ENCODE measurements at places on chromosomes 12 and 14.

DNA sequence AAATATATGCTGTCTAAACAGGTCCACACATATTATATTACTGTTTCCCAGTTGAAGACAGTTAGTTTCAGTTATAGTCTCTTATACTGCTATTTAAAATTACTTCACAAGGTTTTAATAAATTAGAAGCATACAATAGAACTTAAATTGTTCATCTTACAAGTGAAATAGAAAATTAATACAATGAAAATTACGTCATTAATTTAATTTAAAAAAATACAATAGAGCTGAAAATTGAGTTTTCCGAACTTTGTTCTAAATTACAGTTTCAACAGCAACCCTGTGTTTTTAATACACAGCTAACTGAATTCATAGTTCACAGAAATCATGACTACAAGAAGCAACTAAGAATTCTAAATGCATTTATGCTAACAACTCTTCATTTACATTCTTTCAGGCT lies 525.7 kb upstream of the FOXG1 start:
- DNase-seq, result no peak

- DNase-seq, result no peak
These were observed 4.8 kb downstream of the IFNG start for GRCh38 chr12:68154779-68155178.

- no peak for DNase-seq
These were observed 266.9 kb downstream of the PPFIA2 start for GRCh38 chr12:81492131-81492720.

- no peak for DNase-seq
These were observed 345.8 kb downstream of the RPS29 start for GRCh38 chr14:49240383-49240782.

DNA sequence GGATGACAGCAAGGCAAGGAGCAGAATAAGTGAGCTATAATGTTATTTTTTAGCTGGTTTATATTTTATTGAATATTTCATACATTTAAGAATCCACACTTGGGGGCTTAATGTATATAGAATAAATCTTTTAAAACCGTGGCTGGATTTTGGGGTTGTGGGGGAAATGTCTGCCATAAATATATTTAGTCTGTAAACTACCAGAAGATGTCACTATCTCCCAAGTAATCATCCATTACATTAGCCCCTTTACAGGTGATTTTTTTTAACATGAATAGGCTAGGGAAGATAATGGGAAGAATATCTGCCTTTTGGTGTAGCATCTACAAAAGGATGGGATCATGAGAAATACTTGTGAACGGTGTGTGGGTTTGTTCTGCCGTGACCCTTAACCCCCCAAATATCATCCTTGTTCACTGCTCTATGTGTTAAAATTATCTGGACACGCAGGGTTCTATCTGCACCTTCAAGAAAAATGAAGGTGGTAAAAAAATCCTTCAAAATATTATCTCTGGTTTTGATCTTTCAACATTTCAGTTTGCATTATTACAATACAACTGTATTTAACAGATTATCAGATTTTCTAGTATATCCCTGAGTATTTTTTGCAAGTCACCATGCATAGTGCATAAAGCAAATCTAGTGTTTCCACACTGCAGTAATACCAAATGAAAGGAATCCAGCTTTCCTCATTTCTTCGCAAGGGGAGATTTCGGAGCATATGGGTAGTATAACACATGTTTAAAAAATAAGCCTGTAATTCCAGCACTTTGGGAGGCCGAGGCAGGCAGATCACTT lies 8.0 kb upstream of the SLC17A8 start:
- peak; percentile 33 for DNase-seq

DNA sequence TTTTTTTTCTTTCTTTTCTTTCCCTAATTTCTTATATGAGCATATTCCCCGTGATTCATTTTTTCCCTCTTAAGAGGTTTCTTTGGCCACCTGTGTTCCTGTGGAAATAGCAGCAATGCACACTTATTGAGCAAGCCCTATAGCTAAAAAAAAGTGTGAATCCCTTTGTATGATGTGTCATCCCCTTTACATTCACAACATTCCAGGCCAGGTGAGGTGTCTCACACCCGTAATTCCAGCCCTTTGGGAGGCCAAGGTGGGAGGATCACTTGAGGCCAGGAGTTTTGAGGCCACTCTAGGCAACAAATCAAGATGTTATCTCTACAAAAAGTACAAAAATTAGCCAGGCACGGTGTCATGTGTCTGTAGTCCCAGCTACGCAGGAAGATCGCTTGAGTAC lies 700.4 kb upstream of the TBX3 start:
- no peak for DNase-seq

- no peak for DNase-seq
These were observed 29.8 kb downstream of the ADGRD1 start for GRCh38 chr12:130983328-130984017.

DNA sequence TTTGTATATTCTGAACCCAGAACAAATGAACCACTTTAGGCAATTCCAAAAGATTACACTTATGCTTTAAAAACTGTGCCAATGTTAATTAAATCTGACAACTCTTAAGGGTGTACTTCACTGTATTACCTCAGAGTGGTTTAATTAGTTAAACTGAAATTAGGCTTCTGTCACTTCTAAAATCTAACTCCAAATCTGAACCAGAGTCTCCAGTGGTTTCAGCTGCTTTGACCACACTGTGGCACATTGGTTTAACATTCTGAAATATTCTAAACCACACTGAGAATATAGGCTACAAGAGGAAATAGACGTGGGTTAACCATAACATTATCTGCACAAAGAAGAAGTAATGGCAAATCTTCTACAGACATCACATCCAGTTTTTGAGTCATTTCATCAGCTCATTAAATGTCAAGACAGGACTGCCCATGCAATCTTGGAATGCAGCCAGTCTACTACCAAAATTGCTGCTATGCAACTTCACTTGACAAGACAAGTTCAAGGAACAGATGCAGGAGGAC lies 94.8 kb downstream of the LRP6 start:
- no peak for DNase-seq

GRCh38 chr14:77830692-77831091 lies 30.8 kb downstream of the ADCK1 start:
- DNase-seq, result no peak

DNA sequence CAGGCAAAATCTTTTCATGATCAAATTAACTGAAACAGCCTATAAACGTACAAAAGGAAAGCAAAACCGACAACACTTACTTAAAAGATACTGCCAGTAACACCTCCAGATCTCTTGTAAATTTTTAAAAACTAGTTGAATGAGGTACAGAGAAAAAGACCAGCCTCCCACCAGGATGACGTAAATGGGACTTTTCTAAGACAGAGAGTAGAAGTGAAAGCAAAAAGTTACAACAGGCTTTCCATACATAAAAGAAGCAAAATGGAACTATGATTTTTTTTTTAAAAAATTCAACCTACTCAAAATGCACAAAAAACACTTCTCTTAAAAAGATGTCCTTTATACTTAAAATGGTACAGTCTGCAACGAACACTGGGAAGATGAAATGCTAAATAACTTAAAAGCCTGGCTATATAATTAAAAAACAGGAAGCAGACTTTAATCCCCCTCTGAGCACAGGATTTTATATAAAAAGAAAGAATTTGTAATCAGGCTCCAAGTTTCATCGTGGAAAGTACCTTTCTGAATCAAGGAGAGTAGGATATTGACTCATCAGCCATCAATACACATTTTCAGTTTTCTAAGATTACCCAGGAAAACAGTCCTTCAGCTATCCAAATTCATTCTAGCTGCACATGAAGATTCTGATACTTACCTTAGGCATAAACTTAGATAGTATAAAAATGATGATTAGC lies 14.2 kb upstream of the MYO1A start:
- DNase-seq, result no peak

DNA sequence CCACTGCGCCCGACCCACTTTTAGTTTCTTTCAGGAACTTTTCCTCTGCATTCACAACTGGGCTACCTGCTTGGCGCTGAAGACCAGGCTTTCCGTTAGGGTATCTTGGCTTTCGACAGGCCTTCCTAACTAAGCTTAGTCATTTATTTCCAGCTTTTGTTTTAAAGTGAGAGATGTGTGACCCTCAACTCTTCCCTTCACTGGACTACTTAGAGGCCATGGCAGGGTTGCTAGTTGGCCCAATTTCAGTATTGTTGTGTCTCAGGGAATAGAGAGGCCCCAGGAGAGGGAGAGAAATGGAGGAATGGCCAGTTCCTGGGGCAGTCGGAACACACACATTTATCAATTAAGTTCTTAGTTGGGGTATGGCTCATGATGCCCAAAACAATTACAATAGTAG lies 10.4 kb downstream of the MTA1 start:
- DNase-seq, result no peak

DNA sequence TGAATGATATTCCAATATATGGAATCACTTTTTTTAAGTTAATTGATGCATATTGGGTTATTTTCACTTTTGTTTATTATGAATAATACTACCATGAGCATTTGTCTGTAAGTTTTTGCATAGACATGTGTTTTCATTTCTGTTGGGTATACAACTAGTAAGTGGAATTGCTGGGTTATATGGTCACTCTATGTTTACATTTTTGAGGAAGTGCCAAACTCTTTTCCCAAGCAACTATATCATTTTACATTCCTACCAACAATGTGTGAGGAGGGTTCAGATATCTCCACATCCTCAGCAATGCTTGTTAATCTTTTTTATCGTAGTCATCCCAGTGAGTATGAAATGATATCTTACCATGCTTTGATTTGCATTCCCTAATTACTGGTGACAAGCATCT lies 64.0 kb downstream of the MON2 start:
- no peak for DNase-seq

DNA sequence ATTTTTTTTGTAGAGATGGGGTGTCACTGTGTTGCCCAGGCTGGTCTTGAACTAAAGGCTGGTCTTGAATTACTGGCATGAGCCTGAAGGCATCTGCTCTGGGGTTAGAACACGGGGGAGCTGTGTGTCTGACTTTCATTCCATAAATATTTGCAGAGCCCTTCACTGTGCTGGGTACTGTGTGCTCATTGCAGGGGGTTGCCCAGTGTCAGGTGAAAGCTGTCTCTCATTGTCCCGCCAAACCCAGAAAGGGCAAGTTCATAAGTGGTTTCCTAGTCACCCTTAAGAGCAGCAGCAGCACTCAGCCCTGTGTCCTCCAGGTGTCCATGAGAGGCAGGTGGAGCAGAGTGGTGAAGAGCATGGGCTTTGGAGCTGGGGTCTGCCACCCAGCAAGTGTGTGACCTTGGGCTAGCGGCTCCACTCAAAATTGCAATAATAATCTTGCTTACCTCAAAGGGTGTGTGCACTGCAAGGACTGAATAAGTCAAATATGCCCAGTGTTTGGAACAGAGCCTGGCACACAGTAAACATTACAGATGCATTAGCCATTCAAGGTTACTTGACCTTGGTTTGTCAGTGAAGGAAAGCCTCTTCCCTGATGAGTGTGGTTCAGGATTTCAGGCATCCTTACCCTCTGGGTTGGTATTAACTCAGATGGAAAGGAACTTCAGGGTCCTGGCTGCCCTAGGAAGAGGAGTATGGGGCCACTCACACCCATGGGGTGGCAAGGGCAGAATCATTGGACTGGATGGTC lies 4.4 kb upstream of the SMIM41 start:
- DNase-seq, result no peak

GRCh38 chr12:121468499-121468801 lies 68.5 kb downstream of the RNF34 start:
- no peak for DNase-seq

GRCh38 chr14:36477266-36477665 lies 42.8 kb downstream of the NKX2-1 start:
- DNase-seq, result no peak

- DNase-seq, result no peak
These were observed at the start of gene ADCY4 for GRCh38 chr14:24334431-24335291. Gene ADCY4, minus strand, starts transcription at chr14:24335071. Its CDS starts 419 bp downstream, at chr14:24334652.

GRCh38 chr14:101499513-101499912 lies 61.8 kb upstream of the DIO3 start:
- DNase-seq, result no peak

DNA sequence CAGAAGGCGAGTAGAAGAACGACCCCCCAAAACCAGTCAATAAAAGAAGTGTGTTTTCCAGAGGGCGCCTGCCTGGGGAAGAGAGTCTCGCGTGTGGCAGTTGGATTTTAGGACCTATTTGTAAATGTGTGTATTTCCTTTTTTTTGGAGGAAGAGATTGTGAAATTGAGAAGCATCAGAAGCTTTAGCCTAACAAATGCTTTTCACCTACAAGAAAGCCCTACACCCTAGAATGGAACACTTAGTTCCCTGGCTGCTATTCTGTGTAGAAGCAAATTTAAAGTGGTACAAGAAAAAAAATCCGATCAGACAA lies 1.3 kb downstream of the RCOR1 start:
- no peak for DNase-seq

DNA sequence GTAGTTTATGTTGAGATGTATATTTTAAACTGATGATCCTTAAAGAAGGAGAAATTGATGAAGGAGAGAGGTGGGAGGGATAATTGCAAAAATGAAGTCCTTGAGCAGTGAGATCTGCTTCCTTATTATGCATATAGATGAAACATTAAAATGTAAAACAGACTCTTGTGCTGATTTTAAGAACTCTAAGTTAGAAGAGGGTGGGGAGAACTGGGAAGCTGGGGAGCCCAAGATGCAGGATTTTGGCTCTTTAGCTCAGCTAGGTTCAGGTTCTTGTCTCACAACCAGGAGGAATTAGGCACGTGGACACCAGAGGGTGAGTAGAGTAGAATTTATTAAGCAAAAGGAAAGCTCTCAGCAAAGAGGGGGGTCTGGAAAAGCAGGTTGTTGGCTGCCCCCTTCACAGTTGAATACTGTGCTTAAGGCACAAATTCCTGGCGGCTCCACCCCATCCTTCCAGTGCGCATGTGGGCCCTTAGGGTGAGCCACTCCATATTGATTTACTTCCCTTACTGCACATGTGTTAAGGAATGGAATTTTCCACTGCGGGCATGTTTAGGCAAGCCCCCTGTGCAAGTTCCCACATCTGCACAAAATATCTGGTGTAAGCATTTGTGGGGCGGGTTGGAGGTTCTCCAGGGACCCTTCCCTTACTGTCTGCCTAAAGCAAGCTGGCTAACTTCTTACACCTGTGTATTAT lies 141.9 kb downstream of the BICD1 start:
- no peak for DNase-seq

DNA sequence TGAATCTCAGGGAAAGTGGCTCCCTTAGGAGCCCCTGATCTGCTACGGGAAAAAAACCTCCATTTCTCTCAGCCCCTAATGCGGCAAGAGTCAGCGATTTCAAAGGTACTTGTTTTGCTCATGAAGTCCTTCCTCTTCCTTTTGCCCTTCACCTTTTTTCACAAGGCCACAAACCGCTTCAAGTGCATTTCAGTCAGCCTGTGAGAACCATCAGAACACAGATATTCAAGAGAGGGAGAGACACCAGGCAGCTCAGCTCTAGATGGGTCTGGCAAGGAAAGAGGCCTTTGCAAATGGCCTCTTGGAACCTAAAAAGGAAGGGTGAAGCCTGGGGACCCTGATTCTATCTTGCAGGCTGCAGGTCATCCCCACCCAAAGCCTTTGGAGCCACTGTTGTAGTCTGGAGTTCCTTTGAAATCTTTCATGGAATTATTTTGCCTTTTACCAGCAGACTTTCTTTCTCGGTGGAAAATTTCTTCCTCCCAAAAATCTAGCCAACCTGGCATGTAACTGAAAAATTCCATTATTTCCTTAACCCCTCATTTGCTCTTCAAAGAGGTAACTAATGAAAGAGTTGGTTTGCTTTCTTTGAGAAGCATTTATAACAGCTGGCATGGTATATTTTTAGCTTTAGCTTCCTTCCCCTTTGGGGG lies 145.0 kb downstream of the SAMD4A start:
- no peak for DNase-seq
